ENCODE measurements at places on chromosomes 11 and 22. TPM values are rescaled to one million over a fixed set of nuclear protein-coding genes. Genes with fewer than 3 reads are reported as not detected.

ISX gene
- total RNA-seq: not detected

CLP1 gene
- 21.9 TPM for total RNA-seq

INPP5J gene
- total RNA-seq: 0.11 TPM

SAA4 gene
- not detected for total RNA-seq

ATP5MG gene
- total RNA-seq: 33.1 TPM

ACRV1 gene
- total RNA-seq: not detected

All from uterine smooth muscle cell (primary cell).